ENCODE measurements at places on chromosomes 7 and 10.

GRCh38 chr10:117662751-117663540 is 120.4 kb downstream of the EMX2 start:
- DNase-seq = no peak

- DNase-seq = no peak
These were observed 163.9 kb downstream of the JCAD start for GRCh38 chr10:29895456-29895855.

- DNase-seq = no peak
These were observed 27.3 kb downstream of the DIP2C start for GRCh38 chr10:662223-662605.

DNA sequence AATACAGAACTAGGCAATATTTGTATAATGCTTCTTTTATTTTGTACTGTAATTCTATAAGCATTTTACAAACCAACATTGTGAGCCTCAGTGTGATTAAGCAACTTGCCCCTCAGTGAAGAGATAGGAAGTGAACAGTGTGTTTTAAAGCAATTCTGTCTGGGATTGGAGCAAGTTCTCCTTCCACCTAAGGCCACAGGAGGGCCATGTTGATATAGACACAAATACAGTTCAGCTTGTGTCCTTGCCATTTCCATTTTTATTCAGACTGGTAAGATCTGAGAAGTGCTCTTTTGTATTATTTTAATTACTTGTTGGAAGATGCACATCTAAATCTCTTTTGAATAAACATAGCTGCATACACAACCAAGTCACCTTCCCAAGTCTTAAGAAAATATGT is 416.3 kb upstream of the COBL start:
- no peak for DNase-seq

DNA sequence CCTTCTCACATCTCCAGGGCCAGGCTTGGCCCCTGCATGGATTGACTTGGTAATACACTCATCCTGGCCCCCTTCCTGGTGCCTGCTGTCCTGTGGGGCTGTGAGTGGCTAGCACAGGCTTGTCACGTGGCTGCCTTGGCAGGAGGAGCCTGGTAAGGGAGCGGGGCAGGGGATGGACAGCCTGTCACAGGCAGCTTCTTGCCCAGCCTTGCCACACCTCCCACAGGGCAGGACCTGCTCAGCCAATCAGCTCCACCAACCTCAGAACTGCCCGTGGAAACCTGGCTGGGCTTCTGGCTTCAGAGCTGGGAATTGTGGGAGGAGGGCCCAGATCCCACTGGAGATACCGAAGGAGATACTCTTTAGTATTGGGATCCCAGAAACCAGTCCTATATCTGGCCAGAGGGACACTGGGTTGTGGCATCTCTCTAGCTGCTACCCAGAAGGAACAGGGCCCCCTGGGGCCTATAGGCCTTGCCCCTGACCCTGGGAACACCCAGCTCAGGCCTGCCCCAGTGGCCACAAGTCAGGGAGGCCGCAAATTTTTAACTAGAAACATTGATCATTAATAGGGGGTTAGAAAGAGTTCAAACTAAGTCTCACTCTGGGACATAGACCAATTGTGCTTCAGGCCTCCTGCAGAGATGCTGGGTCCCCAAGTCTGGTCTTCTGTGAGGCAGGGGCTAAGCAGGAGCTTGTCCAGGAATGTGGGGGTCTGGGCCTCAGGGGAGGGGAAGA is at the start of gene HOGA1:
Gene HOGA1 (plus strand): TSS at position 330 of the 738 bp plus-strand sequence. CDS start 315 bp downstream, at position 645.
- DNase-seq = no peak

DNA sequence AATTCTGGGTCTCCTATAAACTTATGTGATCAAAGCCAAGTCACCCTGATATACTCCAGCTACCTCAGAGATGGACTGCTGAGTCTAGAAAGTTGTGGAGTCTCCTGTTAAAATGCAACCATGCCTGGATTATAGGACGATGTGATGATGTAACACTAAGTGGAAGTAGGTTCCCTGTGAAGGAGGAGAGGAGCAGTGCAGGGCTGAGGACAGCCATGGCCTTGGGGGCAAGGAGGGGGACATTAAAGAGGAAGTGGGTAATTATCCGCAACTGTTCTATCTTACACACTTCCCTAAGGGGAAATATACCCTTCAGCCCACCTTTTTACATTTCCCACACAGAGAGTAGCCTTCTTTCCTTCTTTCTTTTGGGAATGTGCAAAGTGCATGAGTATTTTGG is 63.8 kb downstream of the MTPN start:
- DNase-seq = no peak

GRCh38 chr7:3174515-3175284 is 126.4 kb upstream of the SDK1 start:
- no peak for DNase-seq

DNA sequence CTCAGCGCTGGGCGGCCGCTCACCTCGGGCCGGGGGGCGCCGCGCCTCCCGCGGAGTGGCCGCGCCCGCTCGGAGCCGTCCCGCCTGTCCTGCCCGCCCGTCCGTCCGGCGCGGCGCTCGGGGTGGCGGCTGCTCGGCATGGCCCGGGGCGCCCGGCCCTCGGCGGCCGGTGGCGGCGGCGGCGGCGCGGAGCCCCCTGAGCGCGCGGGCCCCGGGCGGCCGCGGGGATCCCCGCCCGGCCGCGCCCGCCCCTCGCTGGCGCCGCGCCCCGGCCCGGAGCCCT is 338 bp downstream of the SDK1 start:
- DNase-seq = no peak

DNA sequence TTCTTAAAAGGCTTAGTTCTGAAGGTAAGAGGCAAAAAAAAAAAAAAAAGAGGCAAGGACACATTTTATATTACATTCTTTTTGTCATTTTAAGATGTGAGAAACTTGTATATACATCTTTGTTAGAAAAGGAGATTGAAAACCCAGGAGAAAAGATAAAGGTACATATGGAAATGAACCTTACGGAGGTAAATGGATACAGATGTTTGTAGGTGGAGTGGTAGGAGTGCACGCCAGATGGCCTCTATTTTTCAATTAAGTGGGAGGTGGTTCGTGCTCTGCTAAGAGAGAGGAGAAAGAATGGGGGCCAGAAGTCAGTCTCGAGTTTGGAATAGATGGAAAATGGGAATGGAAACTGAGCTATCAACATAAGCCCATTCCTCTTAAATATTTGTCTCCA is 622.5 kb upstream of the GHITM start:
- DNase-seq = no peak

GRCh38 chr10:14580671-14581332 is 193.9 kb downstream of the FAM107B start:
- no peak for DNase-seq
